ENCODE measurements at places on chromosomes 6 and 20. TPM values are rescaled to one million over a fixed set of nuclear protein-coding genes. Genes with fewer than 3 reads are reported as not detected.

GRCh38 chr20:50717974-50718761 is 13.2 kb upstream of the PARD6B start:
- no peak for DNase-seq

DNA sequence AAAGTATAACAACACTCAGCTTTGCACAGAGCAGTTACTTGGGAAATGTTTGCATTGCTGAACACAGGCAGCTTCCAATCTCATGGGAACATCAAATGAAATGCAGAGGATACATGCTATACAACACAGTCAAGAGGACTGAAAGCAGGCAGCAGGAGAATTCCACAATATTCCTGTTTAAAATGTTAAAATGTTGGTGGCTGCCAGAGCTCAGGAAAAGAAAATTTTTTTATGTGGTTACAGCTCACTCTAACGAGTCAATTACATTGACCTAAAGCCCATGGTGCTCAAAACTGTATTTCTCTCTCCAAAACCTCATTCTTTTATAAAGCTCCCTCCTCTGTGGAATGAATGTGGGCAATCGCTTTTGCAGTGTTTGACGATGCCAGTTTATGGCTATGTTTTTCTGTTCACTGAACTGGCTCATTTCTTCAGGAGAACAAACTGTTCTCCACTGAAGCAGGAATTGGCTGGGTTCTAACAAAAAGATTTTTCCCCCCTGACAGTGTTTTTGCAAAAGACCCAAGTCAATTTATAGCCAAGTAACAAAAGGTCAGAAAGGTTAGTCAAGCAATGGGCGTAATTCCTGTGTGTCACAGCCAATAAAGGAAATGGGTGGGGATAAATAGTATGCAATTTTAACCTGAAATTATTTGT is 69.0 kb downstream of the ZHX3 start:
- DNase-seq: no peak

- no peak for DNase-seq
Measured at GRCh38 chr6:151358475-151358874, 32.9 kb downstream of the ZBTB2 start.

DNA sequence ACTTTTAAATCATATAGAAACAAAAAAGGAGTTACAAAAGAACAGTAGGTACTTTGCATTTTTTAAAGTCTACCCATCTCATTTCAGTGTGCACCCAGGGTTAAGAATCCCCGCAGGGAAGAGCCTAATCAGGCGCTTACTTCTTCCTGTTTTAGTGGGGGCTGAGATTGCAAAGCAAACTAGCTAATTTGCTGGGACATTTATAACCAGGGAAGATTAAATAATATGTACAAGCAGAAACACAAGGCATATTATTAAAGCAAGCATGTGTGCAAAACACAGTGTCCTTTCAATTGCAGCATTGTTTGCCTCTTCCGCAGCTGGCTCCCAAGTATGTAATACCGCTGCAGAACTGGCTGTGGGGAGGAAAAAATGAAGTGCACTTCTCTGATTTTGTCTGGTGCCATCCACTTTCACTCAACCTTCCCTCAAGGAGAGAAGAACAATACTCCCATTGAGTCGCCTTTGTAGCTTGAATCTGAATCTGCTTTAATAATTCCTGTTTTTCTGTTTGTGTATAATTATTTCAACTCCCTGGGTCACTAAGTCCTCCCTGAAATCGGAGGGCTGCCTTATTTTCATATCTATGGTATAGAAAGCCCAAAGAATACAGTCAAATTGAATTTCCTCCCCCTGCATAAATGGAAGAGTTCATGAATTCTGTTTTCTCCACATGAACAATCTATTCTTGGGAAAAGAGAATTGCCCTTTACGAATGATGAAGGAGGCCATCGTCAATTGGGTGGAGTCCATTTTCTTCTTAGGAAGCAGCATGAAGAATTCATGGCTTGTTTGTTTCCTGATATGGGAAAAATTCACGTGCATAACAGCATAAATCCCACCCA is 23.3 kb upstream of the BCAS1 start:
- no peak for DNase-seq

GRCh38 chr20:16349523-16350260 is 223.6 kb downstream of the KIF16B start:
- DNase-seq: no peak

The ITPR3 gene
- total RNA-seq: 45.6 TPM

The SPATS1 gene
- total RNA-seq: not detected

All from activated CD4-positive, alpha-beta memory T cell treated with anti-CD3 and anti-CD28 coated beads for 36 hours (primary cell).